ENCODE measurements at places on chromosomes 4 and X. TPM values are rescaled to one million over a fixed set of nuclear protein-coding genes. Genes with fewer than 3 reads are reported as not detected.
A peak's percentile ranks its signal among the peaks of the same experiment; 100 is the strongest.

DNA sequence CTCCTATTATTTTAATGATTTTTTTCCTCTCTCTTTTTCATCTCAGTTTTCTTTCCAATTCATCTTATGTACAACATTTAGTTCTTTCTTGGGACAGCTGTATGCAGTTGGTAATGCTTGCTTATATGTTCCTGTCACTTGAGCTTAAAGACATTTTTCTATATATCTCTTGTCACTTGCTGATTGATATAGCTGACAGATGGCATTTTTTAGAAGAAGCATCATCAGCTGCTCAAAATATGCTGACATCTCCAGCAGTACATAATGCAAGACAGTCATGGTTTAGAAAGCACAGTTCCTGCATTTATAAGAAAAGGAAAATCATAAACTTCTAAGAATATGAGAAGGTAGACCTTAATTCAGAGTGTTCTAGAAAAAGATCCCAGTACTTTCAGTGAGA lies 56.5 kb downstream of the DCAF8L1 start:
- DNase-seq: no peak

DNA sequence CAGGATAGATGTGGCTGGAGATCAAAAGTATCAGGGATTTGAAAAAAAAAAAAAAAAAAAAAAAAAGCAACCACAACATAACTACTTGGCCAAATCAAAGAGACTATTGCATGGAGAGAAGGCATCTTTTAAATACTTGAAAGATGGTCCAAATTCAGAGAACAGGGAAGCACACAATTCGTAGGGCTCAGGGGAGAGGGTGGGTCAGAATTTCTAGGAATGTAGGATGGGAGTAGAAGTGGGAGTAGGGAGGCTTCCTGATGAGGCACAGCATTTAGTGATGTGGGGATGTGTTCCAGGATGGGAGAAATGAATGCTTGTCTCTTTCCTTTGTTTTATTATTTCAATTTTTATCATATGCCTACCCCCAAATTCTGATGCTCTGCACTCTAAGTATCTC lies 36.3 kb downstream of the RTL3 start:
- DNase-seq: no peak

- DNase-seq: peak; percentile 61
These were observed 545 bp downstream of the ABCE1 start for GRCh38 chr4:145098675-145099037.

The SEL1L3 gene
- total RNA-seq: 61.2 TPM

- DNase-seq: no peak
These were observed 482.3 kb downstream of the TRAM1L1 start for GRCh38 chr4:116603096-116603495.

- DNase-seq: peak; percentile 43
These were observed 237.0 kb downstream of the IDS start for GRCh38 chrX:149267878-149268813.

The SEPSECS gene
- total RNA-seq: 21.6 TPM

DNA sequence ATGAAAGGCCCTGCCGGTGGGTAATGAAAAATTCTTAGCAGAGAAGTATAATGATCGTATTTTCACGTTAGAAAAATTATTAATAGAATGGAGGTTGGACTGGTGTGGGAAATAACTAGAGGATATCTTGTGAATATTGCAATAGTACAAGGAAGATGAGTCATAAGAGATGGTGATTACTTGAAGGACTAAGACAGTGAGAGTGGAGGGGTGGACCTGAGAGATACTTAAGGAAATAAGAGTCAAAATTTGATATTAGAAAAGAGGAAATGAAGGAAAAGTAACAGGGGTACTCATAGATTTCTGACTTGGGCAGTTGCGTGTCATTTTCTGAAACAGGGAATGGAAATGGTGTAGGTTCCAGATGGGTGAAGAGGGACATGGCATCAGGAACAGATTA lies 1.7 kb upstream of the USP53 start:
- no peak for DNase-seq

The SLC34A2 gene
- not detected for total RNA-seq

- DNase-seq: no peak
These were observed 124.7 kb upstream of the TMEM164 start for GRCh38 chrX:109878236-109878635.
